ENCODE measurements at places on chromosomes 5 and 9.

GRCh38 chr5:115271295-115272050 lies 8.8 kb upstream of the PGGT1B start:
- DNase-seq = no peak

GRCh38 chr9:107279086-107279485 lies 4.0 kb upstream of the RAD23B start:
- DNase-seq = no peak

- DNase-seq = no peak
These were observed 4.2 kb downstream of the NEK6 start for GRCh38 chr9:124261736-124262648.

- no peak for DNase-seq
These were observed 163.4 kb downstream of the ICE1 start for GRCh38 chr5:5585751-5586341.

DNA sequence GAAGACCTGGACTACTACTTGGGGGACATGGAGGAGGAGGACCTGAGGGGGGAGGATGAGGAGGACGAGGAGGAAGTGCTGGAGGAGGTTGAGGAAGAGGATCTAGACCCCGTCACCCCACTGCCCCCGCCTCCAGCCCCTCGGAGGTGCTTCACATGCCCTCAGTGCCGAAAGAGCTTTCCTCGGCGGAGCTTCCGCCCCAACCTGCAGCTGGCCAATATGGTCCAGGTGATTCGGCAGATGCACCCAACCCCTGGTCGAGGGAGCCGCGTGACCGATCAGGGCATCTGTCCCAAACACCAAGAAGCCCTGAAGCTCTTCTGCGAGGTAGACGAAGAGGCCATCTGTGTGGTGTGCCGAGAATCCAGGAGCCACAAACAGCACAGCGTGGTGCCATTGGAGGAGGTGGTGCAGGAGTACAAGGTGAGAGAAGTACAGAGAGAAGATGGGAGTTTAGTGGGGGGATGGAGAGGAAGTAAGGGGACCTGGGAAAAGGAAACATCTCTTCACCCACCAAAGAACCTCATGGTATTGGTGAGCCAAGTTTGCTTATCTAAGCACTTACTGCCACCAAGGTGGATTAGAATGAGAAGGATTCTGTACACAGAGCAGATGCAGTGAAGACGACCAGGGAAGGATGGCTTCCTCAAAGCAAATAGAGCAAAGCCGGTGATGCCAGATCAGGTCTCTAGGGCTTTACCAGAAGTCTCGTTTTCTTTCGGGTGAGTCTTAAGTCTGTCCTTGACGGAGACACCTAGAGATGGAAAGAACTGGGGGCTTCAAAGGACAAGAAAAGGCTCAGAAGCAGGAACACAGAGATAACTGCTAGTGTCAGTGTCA lies 1.5 kb downstream of the TRIM41 start:
- DNase-seq = no peak
